Brain pericyte (primary cell): ENCODE measurements at places on chromosomes 6 and 20.

GRCh38 chr20:31485450-31486339 is 10.6 kb downstream of the REM1 start:
- DNase-seq = no peak

GRCh38 chr6:6557886-6558285 is 30.6 kb upstream of the LY86 start:
- no peak for DNase-seq

GRCh38 chr6:7589221-7589620 is 777 bp upstream of the SNRNP48 start:
- no peak for DNase-seq

DNA sequence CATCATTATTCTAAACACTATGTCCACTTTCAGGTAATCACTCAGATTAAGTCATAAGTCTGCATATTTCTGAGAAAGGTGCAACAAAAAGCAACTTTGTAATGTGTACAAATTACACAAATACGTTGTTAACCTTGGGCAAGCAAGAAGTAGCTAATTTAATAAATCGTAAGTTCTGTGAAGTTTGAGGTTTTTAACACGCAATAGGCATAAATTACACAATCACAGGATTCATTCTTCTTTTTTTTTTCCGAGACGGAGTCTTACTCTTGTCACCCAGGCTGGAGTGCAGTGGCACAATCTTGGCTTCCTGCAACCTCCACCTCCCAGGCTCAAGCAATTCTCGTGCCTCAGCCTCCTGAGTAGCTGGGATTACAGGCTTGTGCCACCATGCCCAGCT is 57.2 kb upstream of the F13A1 start:
- no peak for DNase-seq

- no peak for DNase-seq
These were observed 155.3 kb downstream of the DHX35 start for GRCh38 chr20:39117491-39117890.

- no peak for DNase-seq
These were observed 549.4 kb downstream of the UTRN start for GRCh38 chr6:144834426-144835038.

DNA sequence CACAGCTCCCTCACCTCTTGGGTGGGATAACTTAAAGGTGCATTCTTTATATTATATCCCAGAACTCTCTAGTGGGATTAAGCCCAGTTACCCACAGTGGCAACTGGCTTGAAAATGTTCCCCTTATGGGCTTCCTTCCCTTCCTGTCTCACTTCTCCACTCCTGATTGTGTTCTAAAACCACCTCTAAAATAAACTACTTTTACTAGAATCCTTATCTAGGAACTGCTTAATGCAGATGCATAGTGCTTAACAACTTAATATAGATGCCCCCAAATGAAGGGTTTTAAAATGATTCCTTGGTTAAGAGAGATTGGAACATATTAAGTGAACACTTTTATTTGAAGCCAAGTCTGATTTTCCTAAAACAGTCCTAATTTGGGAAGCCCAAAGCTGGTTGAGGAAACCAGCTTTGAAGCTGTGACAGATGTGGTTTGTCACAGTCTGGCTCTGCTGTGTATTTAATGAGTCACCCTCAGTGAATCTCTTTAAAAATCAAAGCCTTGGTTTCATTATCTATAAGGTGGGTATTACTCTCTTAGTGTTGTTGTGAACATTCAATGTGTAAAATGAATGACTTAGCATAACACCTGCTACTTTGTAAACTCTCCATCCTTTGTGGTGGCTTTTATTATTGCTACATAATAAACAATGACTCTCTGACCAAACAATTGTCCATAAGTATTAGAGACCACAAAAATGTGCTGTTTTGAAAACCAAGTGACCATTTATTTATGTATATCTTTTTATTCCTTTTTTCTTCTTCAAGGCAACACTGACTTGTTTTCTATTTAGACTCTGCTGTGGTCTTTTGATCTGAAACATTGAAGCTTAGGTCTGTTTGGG is 24.4 kb downstream of the PLCB1 start:
- DNase-seq = no peak

- DNase-seq = no peak
These were observed 4.0 kb upstream of the ATP9A start for GRCh38 chr20:51772236-51772635.

DNA sequence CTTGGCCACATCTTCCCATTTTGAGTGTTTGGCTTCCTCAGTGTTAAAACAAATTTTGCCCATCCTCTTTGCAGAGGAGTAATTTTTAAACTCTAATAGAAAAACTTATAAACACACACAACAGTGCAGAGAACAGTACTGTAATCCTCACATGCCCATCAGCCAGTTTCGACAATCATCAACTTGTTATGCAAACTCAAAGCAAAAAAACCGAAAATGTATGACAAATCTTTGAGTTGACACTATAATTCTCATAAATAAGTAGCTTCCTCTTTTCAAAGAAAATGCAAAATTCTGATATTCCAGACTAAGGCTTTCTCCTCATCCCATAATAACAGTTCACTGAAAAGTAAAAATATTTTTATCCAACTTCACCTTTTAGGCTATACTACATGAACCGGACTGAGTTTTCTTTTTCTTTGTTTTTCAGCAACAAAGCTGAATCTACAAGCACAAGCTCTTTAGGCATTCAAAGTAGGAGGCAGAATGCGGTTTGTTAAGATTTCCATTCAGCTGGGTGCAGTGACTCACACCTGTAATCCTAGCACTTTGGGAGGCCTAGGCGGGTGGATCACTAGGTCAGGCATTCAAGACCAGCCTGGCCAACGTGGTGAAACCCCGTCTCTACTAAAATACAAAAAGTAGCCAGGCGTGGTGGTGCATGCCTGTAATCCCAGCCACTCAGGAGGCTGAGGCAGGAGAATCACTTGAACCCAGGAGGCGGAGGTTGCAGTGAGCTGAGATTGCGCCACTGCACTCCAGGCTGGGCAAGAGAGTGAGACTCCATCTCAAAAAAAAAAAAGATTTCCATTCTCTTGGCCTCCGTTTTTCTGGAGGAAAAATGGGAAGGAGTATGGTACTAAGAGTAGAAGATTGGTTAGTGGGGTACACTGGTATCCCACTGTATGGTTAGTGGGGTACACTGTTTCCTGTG is 74.8 kb downstream of the GCNT2 start:
- no peak for DNase-seq

DNA sequence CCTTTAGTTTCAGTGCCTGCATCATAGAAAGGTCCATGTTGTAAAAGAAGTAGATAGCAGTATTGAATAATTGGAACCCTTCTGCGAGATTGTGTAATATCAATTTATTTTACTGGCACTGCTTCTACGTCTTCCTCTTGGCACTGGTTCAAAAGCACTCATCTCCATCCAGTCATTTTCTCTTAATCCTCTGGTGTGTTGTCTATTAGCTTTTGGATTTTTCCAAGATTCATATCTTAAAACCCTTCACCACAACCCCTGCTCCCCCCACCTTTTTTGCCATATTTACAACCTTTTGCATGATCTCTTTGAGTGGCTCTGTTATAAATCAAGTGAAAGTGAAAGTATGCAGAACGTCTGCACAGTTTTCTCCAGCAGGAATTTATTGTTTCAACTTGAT is 76.6 kb upstream of the HSF2 start:
- no peak for DNase-seq

DNA sequence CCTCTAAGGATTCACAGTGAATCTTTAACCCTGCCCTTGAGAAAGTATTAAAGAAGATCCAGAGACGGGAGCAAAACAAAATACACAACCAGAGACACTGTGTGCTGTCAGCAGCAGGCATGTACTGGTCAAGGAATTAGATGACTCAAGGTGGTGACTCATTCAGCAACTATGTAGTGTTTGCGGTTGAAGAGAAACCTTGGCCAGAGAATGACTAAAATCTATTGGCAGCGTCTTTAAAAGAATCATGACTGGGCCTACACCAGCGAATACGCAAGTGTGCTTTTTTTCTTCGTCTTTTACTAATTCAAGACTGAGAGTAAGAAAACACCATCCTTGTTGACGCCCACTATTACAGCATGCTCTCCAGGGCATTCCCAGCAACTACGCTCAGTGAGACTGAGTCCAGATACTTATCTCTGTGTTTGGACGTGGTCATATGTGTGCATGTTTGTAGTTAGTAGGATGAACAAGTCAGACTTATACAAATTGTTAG is 72.4 kb upstream of the BACH2 start:
- DNase-seq = peak; percentile 98

DNA sequence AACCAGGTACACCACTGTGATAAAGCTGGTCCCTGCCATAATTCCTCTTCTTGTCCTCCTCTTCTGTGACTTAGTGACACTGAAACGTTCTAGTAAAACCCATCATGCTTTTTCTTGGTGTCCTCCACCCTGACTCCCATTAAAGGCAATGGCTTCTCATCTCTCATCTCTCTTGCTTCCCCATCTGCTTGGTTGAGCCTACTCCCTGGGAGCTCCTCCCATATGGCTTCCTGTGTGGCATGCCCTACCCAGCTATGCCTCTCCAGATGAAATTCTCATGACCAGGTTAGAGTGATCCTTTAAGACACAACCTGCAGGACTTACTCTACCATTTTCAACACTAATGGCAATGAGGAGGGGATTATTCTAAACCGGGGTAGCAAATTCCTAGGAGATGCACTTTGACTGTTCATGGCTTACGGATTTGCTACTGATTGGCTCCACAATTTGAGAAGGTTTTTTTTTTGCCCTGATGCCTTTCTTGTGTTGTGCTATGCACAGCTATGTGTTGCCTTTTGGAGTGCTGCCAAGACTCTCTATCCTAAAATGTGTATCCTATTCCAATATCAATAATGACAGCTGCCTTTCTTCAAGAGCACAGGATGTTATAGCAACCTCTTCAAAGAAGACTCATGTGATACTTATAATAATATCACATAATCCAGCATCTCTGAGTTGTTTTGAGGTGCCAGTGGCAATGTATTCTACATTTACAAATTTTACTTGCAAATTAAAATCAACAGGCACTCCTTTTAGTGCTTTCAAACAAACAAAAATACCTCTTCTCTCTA is 6.1 kb downstream of the SIRPG start:
- peak; percentile 34 for DNase-seq

DNA sequence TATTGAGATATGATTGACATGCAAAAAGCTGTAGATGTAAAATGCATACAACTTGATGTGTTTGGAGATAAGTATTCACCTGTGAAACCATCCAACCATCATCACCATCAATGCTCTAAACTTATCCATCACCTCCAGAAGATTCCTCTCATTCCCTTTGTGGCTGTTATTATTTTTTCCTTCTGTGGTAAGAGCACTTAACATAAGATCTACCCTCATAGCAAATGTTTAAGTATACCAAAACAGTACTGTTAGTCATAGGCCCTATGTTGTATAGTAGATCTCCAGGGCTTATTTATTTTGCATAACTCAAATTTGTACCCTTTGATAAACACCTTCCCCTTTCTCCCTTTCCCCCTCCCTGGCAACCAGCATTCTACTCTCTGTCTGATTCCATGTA is 31.2 kb upstream of the CCN6 start:
- no peak for DNase-seq

GRCh38 chr20:36445847-36446246 is 95.5 kb upstream of the MYL9 start:
- DNase-seq = no peak

DNA sequence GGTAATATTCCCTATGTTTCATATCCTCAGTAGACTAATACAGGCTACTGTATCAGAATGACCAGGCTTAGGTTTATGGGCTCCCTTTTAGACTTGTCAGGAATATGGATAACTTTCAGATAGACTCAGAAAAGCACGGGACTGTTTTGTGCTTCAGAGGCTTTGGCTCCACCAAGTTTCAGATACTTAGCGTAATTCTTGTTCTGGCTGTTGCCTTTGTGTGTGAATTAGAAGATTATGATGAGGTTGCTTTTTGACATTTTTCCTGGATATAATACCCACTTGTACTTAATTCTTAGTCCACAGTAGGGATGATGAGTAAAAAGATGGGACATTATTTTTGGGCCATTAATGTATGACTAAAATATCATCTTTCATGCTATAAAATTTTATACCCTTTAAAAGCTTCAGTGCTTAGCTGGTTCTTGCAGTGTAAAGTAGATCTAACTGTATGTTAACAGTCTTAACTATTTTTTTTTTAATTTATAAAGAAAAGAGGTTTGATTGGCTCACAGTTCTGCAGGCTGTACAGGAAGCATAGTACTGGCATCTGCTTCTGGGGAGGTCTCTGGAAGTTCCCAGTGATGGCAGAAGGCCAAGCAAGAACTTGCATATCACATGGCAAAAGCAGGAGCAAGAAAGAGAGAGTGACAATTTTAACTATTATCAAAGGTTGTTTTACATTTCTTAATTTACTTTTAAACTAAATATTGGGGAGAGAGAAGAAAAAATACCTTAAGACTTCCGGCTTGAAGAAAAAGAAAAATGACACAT is 120.7 kb downstream of the ZFAND3 start:
- no peak for DNase-seq

DNA sequence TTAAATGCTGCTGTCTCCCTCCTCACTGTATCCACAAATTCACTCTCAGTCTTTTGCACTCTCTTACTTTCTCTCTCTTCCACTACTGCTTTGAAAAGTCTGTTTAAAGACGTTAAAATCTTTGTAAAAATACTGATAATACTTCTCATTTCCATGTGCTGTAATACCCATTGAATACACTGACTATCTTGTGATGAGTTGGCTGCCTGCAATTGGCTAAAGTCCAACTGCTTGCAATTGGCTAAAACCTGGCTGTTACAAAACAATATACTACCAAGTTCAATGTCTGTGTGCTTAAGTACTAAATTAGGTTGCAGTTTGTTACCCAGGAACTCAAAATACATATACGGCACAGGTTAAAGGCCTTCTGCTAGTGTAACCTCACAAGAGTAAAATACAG is 264.8 kb downstream of the THBS2 start:
- DNase-seq = no peak

DNA sequence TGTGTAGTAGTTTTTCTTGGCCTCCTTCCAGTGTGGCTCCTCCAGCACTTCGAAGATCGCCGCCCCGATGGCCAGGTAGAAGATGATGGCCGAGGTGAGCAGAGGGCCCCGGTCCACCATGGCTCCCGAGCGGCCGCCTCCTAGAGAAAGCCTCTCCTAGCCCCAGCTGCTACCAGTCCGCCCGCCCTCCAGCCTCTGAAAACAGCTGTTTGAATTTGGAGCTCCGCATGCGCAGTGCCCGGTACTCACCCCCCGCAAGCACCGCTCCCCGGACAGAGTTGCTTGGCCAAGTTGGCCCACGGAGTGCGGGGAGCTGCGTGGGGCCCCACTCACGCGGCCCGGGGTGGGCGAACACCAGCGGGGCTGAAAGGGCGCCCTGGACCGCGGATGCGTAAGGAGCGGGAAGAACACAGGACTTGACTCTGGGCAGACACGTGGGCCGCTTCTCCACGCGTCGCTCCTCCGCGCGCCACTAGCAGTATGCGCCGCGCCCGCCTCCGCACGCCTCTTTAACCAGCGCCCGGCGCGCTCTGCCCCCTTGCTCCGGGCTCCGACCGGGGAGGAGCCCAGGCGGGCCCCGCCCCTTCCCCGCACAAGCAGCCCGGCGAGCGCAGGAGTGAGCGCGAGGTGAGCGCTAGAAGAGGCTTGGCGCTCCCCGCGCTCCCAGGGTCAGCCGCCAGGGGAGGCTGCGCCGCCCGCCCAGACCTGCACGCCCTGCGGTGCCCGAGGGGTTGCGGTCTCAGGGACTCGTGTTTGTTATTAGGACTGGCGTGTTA is at the start of gene KCNK5:
KCNK5 (minus strand) TSS at position 484 of the 776 bp plus-strand sequence; CDS start at position 120, 364 bp downstream.
- no peak for DNase-seq

- no peak for DNase-seq
These were observed 1.7 kb downstream of the UBE2V1 start for GRCh38 chr20:50111120-50111828.

- no peak for DNase-seq
These were observed 4.9 kb downstream of the ACOT8 start for GRCh38 chr20:45852326-45852725.

GRCh38 chr6:38209371-38210260 is 390.1 kb downstream of the ZFAND3 start:
- DNase-seq = no peak

- DNase-seq = peak; percentile 20
These were observed 10.1 kb downstream of the ISM1 start for GRCh38 chr20:13231031-13231752.
